ENCODE measurements at places on chromosomes 11 and 22.

DNA sequence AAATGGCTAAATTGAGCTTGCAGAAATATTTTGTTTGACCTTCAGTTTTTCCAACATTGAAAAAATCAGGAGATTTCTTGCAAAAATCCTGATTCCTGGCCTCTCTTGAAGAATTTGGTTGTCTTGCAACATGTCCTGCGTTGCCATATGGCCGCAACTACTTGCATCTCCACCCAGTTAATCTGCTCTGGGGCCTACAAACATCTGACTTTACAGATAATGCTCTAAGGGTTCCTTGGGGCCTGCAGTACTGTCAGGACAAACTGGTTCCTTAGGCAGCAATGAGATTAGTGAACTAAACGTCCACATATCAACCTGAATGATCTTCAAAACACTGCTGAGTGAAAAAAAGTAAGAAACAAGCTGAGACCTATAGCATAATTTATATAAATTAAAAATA is 36.6 kb upstream of the FEZ1 start:
- DNase-seq: no peak

DNA sequence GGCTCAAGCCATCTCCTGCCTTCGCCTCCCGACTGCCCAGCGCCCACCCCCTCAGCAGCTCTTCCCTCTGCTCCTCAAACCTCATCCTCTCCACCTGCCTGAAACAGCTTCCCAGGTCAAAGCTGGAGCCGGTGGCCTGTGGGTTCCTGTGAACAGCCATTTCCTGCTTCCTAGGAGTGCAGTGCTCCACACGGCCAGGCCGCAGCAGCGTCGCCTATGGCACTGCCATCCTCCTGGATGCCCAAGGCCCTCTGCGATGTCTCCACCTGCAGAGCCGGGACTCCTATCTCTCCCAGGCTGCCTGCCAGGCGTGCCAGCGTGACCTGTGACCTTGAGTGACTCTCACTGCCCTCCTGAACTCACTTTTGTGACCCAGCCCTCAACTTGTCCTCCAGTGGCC is 24.6 kb downstream of the PPM1F start:
- no peak for DNase-seq

GRCh38 chr11:36402568-36403170 is 106.6 kb downstream of the PRR5L start:
- DNase-seq: no peak

- no peak for DNase-seq
Measured at GRCh38 chr11:36109850-36110606, 166.2 kb downstream of the LDLRAD3 start.

Measured in stimulated activated CD4-positive, alpha-beta T cell treated with anti-CD3 and anti-CD28 coated beads, Interleukin-12 subunit alpha, Interleukin-12 subunit beta, amount 100 ng/mL, for 24 hours (primary cell).